ENCODE measurements at places on chromosomes 12 and 14.

GRCh38 chr12:132614861-132615578 lies 3.6 kb upstream of the P2RX2 start:
- no peak for DNase-seq

DNA sequence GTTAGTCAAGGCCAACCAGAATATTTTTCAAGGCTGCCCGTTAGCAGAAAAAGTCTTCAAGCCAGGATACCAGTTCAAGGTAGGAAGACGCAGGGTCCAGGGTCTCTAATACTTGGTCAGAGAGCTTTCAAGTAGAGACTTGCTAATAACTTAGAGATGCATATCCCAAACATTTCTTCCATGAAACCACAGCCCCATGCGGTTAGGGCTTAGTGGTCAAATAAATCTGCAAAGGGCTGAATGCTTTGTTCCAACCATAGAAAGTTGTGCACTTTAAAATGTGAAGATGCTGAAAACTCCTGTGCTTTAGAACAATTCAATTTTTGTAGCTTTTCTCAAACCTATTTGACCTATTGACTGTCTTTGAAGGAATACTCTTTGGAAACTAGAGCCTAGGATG lies 208.9 kb downstream of the PIK3C2G start:
- no peak for DNase-seq

- no peak for DNase-seq
Observed at GRCh38 chr12:92334552-92334951, 188.9 kb upstream of the BTG1 start.

DNA sequence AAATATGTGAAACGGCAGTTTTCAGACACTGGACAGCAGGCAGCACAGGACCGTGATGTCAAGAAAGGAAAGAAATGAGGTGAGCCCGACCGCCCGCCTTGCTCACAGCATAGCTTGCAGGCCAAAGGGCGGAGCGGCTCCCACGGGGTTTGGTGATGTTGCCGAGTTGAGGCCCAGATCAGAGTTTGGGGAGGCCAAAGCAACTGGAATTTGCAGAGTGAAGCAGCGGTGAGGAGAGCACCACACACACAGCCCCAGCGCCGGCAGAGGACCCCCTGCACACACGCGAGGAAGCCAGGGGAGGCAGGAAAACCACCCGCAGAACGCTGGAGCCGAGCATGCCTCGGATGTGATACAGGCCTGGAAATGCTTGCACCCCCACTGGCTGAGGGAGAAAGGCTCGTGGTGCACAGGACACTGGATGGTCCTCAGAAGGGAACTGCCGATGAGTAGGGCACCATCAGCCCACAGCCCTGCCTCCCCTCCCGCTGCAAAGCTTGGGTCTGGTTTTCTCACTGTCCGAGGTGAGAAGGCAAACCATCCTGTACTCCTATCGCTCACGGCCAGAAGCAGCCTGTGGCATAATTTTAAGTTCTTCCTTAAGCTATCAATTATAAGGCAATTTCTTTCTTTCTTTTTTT lies 25.7 kb upstream of the PLD4 start:
- DNase-seq = no peak

GRCh38 chr12:56833780-56834179 lies 70.7 kb downstream of the HSD17B6 start:
- no peak for DNase-seq

GRCh38 chr12:9951026-9951675 lies 19.0 kb upstream of the CLEC2A start:
- DNase-seq = no peak

DNA sequence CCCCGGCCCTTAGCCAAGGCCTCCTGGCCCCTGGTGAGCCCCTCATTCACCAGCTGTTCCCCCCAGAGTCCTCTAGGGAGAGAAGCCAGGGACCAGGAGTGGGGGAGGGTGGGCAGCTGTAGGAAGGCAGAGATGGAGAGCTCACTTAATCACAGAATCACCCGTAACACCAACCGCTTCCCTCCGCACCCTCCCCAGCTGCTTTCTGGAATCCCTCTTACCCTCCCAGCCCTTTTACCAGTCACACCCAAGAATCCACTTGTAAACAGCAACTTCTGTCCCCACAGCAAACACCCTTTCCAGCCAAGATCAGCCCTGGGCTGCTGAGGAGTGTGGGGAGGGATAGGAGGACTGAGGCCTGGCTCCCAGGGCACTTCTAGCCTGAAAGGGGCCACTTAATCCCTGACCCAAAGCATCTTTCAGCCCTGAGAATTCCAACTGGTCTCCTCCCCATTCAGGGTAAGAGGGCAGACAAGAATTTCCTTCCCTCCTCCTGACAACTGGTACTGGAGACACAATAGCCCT lies 18.8 kb downstream of the NCKAP5L start:
- DNase-seq = no peak

DNA sequence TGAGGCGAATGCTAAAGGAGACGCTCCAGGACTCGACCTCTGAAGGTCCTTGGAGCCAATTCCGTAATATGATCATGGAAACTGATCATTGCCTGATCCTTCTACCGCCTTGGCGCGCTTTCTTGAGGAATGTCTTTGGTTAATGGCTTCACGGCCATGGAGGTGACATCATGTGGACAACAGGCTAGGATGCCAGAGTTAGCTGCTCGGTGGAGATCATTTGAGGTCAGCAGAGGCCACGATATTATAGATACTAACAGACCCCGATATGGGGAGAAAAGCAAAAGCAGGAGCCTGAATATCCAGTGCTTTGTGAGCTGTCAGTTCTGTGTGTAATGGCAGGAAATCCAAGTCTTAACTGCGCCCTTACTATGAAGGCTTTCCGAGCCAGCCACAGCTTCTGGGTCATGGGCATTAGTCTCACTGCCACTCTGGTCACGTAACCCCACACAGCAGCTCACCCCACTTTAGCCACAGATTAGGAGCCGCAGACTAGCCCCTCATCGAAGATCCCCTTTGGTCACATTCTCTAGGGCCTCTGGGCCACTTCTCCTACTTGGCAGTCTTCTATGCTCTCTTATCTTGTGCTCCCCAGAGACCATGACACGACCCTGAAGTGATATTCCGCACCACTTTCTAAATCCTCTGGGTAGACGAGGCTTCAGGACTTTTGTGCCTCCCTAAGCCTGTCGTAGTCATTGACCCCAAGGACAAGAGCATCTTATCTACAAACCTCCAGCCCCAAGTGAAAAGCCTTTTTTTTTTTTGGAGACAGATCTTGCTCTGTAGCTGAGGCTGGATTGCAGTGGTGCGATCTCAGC lies 724 bp upstream of the CS start:
- no peak for DNase-seq

DNA sequence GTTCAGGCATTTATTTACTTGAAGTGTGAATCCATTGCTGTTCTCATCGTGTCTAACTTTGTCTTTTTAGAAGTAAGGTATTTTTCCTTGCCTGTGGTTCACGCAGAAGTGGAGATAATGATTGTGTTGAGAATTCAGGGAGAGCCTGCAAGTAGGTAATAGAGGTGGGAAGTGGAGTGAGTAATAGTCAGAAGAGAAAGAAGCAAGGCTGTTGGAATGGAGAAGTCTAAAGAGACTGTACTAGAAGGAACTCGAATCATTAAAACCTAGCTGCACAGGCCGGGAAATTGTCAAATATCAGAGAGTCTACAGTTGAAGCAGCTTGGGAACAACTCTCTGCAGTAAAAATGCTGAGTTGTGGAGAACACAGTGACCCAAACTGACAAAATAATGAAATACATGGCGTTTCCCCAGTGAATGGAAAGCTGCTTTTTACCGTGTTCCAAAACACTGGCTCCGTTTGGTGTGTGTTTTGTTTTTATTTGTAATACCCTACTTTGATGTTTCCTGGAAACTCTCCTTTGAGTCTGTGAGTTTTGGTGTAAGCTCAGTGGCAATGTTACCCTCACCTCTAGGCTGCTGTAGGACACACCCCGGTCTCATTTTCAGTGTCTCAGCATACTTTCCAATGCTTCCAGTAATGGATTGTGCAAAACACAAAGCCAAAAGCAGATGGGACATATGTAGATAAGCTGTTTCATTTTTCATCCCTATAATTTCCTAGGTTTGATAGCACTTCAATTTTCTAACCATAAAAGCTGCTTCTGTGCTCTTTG lies 146.6 kb downstream of the CRADD start:
- DNase-seq = no peak
